Glomerular endothelial cell (primary cell): ENCODE measurements at places on chromosomes 7 and 10.

DNA sequence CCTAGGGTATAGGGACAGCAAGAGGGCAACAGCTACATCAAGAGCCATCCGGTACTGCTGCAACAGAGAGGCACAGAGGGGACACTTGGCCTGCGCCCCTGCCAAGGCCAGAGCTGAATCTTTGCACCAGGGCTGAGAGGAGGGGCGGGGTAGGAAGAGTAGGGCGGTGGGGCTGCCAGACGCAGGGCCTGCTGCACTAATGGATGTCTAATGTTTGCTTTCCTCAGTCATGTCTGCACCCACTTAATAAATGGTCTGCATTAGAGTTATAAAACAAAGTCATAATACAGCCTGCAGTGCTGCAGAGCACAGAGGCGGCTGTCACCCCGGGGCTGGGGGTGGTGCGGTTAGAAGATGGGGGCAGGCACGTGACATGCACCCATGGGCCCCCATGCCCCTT, 42.2 kb upstream of the SLC29A3 start:
- no peak for DNase-seq

DNA sequence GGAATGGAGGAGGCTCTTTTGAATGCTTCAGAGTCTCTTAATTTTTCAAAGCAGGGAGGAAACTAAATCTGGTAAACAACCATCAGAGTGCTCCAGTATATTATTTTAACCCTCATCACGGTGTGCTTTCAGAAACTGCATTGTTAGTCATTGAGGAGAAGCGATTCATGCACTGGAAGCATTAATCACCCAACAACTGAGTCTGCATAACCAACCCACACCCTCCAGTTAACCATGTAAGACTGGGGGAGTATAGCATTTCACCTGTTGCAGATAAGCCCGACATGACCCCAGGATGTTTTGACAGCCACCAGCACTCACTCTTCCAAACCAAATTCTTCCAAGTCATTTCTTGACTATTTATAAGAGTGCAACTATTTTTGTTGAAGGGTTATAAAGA, 257.6 kb downstream of the GATA3 start:
- no peak for DNase-seq

DNA sequence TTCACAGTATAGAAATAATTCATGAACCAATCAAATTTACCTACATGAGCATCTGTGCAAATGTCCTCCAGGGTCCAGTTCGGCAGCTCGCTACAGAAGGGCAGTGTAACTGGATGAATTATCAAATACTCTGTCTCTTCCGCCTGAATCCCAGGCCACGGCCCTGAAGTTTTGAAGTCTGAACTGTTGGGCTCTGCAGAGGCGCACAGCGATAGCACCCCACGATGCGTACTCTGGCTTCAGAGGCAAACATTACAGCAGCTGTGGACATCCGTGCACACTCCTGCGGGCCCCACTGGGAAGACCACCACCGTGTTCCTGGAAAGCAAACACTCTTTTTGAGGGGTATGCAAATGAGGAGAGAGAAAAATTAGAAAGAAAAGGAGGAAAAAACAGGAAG, 259.8 kb upstream of the TCERG1L start:
- no peak for DNase-seq

- DNase-seq: no peak
Observed at GRCh38 chr7:16644636-16645592, 640 bp downstream of the ANKMY2 start.

DNA sequence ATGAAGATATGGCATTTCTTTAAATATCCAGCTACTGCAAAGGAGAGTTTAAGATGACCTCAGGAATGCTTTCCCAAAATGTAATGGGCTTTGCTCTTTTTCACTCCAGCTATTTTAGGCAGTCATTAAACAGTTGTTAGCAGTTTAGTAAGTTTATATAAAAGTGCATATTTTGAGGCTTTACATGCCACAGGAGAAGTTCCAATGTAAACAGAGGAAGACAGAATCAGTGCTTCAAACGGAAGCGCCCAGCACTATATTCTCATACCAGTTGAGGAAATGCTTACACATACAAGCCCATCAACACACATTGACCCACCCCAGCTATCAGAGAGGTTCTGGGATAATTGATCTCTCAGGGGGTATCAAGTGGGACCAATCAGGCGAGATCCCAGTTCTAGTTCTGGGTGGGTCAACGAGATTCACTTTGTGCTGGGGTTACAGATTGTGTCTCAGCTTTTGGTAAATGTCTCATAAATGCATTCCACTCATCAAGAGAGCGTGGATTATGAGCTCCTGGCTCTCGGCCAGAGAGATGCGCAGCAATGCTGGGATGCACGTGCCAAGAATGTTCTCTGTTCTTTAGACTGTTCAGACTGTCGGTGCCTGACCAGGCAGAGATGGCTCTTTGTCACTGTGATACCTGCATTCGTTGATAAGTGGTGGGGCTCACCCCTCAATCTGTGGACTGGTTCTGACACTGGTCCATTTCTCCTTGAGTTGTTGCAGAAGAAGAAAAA, 55.0 kb downstream of the CACNB2 start:
- no peak for DNase-seq

GRCh38 chr7:81833401-81833800, 63.6 kb upstream of the HGF start:
- no peak for DNase-seq
